T-helper 22 cell (primary cell): ENCODE measurements at places on chromosomes 5 and 9.

- DNase-seq: no peak
Observed at GRCh38 chr9:32401488-32401887, 17.0 kb downstream of the ACO1 start.

- no peak for DNase-seq
Observed at GRCh38 chr5:143932584-143932983, 120.6 kb downstream of the HMHB1 start.

- no peak for DNase-seq
Observed at GRCh38 chr5:96614110-96614691, 48.0 kb upstream of the CAST start.

DNA sequence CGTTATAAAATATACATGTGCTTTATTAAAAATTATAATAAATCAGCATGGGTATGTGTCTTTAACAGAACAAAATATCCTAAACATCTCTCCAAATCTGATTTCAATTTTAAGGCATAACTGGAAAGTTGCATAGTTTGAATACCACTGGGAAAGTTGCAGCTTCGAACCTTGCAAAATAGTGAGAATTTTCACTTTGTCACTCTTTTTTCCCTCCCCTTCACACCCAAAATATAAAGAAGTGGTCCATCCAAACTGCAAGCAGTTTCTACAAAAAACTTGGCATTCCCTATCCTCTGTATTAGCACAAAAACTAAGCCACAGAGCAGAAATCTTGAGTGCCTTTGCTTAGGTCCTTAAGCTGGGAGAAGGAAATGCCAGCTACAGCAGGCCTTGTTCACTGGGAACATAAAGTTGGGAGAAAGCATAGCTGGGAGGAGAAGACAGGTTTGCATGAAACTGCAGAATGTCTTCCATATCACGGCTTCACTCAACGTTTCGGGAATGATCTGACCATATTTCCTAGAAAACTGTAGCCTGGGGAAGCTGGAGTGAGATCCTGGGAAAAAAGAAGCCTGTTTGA, 400.3 kb downstream of the EBF1 start:
- DNase-seq: no peak

- no peak for DNase-seq
Observed at GRCh38 chr5:124502551-124502950, 243.9 kb downstream of the ZNF608 start.
